HCT116 (cell line): ENCODE measurements at places on chromosomes 12 and 14.

GRCh38 chr12:67122584-67122983 is 146.6 kb upstream of the CAND1 start:
- DNase-seq: no peak

DNA sequence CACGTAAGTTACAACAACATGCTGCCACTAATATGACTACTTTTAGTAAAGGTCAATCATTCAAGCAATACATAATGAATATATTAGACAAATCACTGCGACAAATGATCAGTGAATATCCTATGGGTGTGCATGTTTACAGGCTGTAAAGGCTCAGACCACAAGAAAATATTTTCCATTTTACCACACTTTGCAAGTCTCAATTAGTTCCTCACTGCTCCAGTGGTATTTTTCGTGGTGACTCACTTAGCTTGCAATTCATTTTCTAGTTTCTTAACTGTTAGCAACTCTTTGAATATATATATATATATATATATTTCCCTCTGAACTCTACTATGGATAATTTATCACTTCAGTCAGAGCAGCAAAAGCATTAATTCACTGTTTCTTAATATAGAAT is 96.9 kb downstream of the EML5 start:
- no peak for DNase-seq

- no peak for DNase-seq
Measured at GRCh38 chr14:74241652-74242017, 2.4 kb downstream of the VSX2 start.

GRCh38 chr12:76569685-76570604 is 10.4 kb upstream of the OSBPL8 start:
- DNase-seq: no peak

DNA sequence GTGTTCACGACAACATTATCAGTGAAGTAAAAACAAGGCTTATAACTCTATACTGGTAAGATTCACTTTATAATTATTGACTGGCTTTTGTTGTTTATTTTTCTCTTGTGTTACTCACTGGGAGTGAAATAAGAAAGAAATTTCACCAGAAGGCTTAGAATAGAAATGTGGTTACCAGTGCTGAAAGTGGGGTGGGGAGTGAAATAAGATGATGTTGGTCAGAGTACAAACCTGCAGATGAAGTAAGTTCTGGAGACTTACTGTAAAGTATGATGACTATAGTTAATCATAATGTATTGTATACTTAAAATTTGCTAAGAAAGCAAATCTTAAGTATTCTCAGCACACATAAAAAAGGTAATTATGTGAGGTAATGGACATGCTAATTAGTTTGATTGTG is 198.4 kb downstream of the KLHL28 start:
- no peak for DNase-seq

GRCh38 chr12:74671421-74671820 is 133.8 kb downstream of the ATXN7L3B start:
- no peak for DNase-seq

- no peak for DNase-seq
Measured at GRCh38 chr14:76154539-76155126, 2.9 kb downstream of the GPATCH2L start.

GRCh38 chr12:29655861-29656260 is 127.9 kb downstream of the TMTC1 start:
- no peak for DNase-seq

DNA sequence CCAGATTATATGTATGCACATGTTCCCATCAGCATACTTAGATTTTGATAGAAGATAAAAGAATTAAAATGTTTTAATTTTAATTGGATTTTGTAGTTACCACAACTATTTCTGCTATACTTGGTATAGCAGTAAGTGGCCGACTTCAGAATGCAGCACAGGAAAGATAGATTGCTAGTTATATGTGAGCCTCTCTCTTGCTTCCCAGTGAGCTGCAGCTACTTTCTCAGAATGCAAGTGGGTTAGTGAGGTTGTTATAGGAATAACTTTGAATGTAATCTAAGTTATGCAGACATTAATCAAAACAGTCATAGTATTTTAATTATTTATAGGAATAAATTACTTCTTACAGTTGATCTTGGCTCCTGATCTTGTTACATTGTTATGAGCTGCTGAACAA is 240.6 kb downstream of the RAD51B start:
- DNase-seq: no peak

DNA sequence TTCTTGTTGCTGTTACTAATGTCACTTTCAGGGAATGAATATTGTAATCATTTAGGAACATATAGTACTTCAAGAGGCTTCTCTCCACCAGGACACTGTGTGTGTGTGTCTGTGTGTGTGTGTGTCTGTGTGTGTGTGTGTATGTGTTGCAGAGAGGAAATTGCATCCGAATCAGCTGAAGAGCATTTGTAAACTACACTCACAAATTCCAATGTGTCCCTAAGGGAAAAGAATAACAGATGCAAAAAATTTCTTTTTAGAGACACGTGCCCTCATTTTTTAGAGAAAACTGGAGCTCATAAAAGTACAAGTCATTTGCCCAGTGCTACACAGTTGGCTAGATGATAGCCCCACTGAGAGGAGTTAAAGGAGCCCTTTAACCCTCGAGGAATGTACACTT is 168.8 kb downstream of the ANO4 start:
- no peak for DNase-seq

DNA sequence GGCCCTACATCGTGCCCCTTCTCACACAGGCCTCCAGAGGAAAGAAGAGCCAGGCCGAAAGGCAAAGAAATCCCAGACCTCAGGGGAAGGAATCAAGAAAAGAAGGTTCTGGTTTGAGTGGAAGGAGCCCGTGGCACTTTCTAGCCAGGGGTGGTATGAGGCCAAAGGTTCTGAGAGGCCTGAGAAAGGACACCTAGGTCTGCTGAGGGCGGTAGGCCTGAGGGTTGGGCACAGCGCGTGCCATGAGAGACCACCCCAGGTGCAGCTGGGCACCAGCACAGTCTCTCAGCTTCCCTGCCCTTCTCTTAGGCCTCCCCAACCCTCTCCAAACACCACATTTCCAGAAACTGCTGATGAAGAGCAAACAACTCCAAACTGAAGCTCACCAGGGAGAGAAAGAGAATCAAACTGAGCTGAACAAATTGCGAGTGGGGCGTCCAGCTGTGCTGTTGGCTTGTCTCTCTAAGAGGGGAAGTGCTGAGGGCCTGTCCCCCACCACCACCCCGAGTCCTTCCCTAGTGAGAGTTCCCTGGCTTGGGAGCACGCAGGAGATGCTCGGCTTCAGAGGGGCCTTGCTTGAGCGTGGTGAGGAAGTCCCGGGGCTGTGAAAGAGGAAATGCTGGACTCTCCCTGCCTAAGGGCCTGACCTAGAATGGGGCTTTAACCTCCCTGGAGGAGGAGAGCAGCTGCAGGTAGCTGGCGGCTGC is 184.8 kb downstream of the ZFP36L1 start:
- DNase-seq: no peak

GRCh38 chr14:79586989-79587598 is 624.2 kb downstream of the DIO2 start:
- DNase-seq: no peak

DNA sequence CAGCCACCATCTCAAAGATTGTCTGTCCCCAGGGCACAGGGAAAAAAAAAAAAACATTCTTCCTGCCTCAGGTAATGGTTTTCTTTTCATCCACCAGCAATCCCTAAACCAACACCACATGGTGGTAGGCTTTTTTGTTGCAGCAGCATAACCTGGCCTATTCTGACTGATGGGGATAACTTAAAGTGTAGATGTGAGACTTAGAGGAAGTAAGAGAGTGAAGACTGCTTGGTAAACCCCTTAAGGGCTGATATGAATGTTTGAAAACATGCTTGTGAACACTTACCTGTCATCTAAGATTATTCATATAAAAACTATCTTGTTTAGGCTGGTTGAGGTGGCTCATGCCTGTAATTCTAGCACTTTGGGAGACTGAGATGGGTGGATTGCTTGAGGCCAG is 130.2 kb upstream of the RAP1B start:
- no peak for DNase-seq

DNA sequence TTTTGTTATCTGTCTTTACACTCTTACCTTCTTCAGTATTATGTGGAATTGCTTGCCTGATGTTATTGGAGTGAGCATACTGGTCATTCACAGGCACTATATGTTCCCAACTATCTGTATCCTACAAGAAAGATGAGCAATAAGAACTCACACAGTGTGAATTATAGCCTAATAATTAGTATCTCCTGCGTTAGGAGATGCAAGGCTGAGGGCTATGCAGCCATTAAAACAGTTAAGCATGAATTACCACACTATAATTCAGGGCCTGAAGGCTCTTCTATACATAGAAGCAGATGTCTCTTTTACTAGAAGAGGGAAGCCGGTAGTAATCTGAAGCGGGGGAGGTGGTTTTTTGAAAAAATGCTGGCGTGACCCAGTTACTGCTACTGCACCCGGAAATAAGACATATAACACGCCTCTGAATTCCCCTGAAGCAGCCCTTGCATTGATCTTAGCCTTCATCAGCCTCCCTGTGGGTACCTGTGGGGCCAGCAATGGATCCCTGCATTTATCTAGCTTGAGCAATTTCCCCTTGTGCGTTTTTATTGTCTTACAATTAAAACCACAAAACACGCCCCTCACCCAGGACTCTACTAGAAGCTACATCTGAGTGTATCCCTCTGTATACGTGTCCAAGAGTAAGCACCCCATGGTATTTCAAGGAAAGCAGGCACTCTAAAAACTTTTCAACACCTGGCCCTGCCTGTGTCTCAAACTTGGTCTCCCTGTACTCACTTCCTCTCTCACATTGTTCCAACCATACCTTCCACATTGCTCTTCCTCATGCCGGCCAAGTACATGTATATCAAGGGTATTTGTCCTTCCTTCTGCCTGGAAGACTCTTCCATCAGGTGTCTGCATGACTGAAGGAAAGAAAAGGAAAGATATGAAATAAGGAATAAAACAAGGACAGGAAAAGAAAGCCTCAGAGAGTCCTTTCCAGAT is 210.9 kb upstream of the ARID2 start:
- DNase-seq: no peak

DNA sequence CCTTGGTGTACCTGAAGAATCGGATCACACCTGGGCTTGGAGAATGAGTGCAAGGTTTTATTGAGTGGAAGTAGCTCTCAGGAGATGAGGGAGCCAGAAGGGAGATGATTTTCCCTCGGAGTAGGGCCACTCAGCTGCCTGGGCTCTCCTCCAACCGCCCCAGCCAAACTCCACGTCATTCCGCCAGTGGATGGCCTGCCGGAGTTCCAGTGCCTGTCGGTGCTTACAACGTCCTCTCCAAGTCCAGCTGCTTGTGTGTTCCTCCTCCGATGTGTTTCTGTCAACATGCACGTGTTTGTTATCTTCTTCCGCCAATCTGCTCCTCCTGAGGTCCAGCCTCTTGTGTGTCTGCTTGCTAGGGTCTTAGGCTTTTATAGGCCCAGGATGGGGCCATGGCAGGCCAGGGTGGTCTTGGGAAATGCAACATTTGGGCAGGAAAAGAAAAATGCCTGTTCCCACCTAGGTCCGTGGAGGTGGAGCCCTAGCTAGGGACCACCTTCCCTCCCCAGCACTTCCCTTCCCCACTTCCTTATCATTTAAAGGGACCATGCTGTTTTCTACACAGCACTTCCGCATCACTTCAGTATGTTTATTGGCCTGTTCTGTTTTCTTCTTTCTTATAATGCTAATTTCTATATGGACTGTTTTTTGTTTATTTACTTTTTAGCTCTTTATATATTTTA is 343.2 kb downstream of the PDZRN4 start:
- no peak for DNase-seq

DNA sequence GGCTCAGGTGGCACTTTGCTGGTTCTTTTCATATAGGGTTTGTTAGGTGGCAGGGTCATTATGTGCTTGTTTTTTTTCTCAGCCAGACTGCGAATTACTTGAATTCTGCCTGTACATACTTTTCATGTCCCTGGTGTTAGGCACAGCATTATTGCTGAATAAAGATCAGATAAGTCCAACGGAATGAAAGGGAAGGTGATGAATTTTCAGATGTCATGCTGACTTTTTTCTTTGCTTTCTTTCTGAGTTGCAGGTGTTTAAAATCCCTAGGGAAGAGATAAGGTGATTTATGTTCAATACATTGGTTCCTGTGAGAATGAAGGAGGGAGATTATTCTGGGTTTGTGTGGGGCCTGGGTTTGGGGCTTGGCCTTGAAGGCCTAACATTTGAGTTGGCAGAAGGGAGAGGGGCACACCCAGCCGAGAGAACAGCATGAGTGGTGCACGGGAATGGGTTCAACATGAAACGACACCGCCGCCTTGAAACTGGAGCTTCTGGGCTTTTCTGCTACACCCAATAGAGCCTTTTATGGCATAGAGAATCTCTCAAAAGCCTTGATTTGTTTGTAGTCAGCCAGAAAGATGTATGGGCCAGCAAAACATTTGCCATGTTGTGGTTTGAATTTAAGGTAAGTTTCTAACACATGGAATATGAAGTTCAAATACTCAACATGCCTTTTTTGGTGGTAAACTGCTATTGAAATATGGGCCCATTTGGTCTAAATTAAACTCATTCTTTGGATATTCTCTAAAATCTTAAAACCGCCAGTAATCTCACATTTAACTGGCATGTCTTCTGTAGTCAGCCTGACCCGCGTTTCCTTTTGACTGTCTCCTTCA is 477.0 kb downstream of the PCNX1 start:
- no peak for DNase-seq

- DNase-seq: no peak
Measured at GRCh38 chr14:103763730-103764488, 48.3 kb downstream of the ZFYVE21 start.

DNA sequence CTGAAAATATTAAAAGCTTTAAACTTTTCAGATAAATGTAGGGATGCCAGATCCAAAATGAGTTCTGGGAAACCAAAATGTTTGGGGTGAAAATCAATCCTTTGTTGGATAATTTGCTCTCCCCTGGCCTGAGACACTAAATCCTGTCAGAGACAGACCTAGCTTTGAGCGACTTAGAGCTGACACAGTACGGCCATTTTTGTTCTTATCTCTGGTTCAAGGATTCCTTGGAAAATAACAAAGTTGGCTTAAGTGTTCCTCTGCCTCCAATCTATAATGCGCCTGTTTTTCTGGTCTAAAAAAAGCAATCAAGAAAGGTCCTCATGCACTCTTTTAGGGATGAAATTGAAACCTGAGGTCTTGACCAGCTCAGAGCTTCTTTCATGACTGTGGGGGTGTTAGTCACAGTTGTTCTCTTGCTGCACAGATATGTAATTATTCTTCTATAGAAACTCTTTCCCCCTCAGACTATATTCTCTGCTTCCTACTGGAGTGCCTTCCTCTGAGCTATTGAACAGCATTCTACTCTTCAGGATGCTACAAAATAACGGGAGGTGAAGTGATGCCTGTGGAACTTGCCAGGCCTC is 52.3 kb upstream of the EGLN3 start:
- no peak for DNase-seq

- no peak for DNase-seq
Measured at GRCh38 chr14:53231171-53231570, 78.0 kb upstream of the DDHD1 start.

DNA sequence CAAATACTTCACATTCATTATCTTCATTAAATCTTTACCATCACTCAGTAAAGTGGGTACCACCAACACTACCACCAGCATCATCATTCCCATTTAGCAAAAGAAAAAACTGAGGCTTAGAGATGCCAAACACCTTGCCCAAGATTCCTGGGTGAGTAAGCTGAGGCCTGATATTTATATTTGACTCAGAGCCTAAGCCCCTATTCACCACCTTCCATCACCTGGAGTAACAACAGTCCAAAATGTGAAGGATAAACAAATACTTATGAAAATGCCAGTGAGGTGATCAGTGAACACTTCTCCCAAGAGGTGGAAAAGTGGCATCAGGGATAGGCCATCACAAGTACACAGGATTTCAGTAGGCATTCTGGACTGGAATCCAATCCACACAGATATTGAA is 3.7 kb downstream of the SLC38A1 start:
- no peak for DNase-seq
